ENCODE measurements at places on chromosomes 3 and 15. TPM values are rescaled to one million over a fixed set of nuclear protein-coding genes. Genes with fewer than 3 reads are reported as not detected.

The CAMK2N2 gene
- 5.6 TPM for total RNA-seq

The SOX2 gene
- 110 TPM for total RNA-seq

The CHRD gene
- total RNA-seq = 3.2 TPM

The XIRP1 gene
- not detected for total RNA-seq

DNA sequence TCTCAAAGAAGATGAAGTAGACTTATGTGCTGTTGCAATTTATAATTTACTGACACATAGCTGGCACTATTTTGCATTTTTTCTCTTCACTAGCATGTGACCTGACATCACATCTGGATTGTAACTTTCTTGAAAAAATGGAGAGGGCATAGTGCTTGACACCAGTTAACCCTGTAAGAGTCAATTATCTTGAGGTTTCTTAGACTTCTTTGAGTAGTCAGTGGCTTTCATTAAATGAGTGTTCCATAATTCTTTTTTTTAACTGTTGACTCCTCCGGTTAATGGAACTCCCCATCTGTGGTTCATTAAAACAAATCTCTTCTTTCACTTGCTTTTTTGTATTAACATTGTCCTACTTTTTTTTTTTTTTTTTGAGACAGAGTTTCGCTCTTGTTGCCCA lies 16.9 kb upstream of the PRKCI start:
- peaks cover 23% of the 10 kb centered on the region for H3K4me1 ChIP-seq
- peaks cover 2% of the 10 kb centered on the region for H3K36me3 ChIP-seq
- no peak overlapping the region for H3K4me3 ChIP-seq
- H3K27ac ChIP-seq = no peak overlapping the region
- DNase-seq = no peak

- H3K36me3 ChIP-seq = no peaks in the 10 kb centered on the region
- H3K4me3 ChIP-seq = no peak overlapping the region
- peaks cover 3% of the 10 kb centered on the region for H3K27me3 ChIP-seq
- H3K27ac ChIP-seq = no peak overlapping the region
- DNase-seq = no peak
Measured at GRCh38 chr3:127439621-127440020, 150.9 kb downstream of the TPRA1 start.

- H3K36me3 ChIP-seq = no peaks in the 10 kb centered on the region
- no peaks in the 10 kb centered on the region for H3K27me3 ChIP-seq
- no peak overlapping the region for H3K4me3 ChIP-seq
- DNase-seq = no peak
- H3K27ac ChIP-seq = no peak overlapping the region
Measured at GRCh38 chr15:85097250-85097649, 115.6 kb downstream of the PDE8A start.

DNA sequence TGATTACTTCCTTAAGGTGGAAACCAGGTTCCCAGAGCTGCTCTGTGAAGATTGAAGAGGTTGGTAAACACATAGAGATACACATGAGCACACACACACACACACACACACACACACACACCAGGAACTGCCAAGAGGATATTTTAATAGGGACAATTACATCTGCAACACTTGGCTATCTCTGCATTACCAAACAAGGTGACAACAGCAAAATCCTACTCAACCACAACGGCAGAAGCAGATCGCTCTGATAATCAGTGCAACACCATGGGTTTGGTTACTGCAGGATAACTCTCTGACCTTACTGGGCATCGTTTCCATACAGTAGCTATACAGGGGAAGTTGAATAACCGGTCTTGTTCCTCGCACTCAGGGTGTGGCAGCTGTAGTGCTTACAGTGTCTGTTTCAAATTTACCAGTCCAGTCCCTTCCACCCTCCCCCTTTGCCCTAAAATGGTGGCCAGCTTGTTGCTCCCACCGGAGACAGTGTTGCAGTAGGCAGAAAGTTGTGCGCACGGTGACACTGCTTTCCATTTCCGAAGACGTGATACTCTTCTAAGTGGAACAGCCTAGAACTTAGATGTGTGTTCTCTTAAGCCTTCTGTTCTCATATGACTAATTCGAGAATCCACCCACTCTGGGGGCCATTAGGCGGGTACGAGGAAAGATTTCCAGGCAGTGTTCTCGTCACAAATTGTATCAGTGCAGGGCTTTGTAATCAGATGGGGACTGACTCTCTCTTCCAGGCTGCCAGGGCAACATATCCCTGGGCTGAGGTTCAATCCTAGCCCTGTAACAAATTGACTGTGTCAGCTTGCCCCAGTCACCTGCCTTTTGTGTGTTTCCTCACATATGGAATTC lies 176.2 kb downstream of the P3H2 start:
- no peak for DNase-seq
- H3K27ac ChIP-seq = no peak overlapping the region
- H3K36me3 ChIP-seq = no peaks in the 10 kb centered on the region
- no peak overlapping the region for H3K4me3 ChIP-seq

DNA sequence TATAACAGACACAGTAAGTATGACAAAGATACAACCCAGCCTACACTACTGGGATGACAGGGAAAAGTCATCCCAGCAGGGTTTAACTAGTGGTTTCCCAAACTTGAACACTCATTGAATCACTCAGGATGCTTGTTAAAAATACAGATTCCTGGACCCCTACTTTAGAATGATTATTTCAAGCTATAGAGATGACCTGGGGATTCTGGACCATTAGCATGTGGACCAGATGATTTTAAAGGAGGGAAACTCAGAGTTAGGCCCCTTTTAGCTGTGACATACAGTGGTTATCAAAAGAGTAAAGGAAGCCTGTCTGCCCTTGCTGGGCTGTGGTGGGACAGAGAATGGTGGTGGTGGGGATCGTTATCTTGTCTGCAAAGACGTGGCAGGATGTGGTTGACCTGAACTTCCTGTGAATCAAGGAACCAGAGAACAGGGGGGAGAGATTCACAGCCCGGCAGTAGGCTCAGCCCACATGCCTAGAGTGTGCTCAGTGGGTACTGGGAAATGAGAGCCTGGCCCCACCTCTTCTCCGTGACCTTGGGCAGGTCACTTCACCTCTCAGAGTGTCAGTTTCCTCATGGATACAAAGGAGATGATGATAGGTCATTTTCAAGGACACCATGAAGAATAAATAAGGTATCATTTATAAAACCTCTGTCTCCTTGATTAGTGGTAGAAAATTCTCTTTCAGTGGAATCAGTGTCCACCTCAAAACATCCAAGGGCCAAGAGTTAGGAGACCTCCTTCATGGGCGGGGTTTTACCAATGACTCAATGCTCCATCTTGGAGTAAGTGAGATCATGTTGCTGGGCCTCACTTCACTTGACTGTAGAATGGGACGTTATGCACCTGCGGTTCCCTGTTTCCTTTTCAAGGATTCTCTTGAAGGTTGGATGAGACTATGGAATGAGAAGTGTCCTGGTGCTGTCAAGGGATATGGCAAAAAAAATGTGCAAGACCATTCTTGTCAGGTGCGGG lies 306.5 kb downstream of the RPLP1 start:
- no peak overlapping the region for H3K27ac ChIP-seq
- no peak for DNase-seq
- peaks cover 29% of the 10 kb centered on the region for H3K4me1 ChIP-seq
- H3K36me3 ChIP-seq = peaks cover 2% of the 10 kb centered on the region

GRCh38 chr3:127073941-127074820 lies 91.3 kb downstream of the PLXNA1 start:
- no peaks in the 10 kb centered on the region for H3K4me1 ChIP-seq
- peak overlapping the region; percentile 59 for H3K27ac ChIP-seq
- no peak for DNase-seq
- H3K27me3 ChIP-seq = no peaks in the 10 kb centered on the region
- H3K4me3 ChIP-seq = no peak overlapping the region

- DNase-seq = no peak
- no peaks in the 10 kb centered on the region for H3K27me3 ChIP-seq
- H3K4me1 ChIP-seq = peaks cover 42% of the 10 kb centered on the region
- H3K36me3 ChIP-seq = no peaks in the 10 kb centered on the region
- H3K4me3 ChIP-seq = no peak overlapping the region
Measured at GRCh38 chr3:23760871-23761373, 44.8 kb upstream of the UBE2E1 start.

DNA sequence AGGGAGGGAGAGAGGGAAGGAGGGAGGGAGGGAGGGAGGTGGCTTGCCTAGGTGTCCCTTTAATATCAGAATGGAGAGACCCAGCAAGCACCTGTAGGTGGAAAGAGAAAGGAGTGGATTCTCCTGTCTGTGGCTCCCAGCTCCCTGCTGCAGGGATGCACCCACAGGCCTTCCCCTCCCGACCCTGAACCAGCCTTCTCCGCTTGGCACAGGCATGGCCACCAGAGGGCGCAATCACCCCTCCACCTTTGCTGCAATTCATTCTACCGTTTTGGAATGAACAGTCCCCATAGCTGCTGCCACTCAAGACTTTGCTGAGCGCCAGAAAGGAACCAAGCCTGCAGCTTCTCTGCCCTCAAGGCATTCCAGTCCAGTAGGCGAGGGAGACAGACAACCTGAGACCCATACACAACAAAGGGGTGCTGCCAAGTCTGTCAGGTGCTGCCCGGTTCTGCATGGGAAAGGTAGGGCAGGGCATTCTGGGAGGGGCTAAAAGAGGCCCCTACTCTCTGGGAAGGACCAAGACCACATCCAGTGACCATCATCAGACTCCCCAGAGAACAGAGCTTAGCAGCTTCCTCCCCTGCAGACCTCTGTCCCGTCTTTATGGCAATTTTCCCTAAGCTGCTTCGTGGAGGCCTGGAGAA lies 4.9 kb downstream of the TLR9 start:
- H3K27ac ChIP-seq = no peak overlapping the region
- DNase-seq = peak; percentile 97
- H3K4me3 ChIP-seq = peak overlapping the region; percentile 2
- peaks cover 4% of the 10 kb centered on the region for H3K4me1 ChIP-seq

DNA sequence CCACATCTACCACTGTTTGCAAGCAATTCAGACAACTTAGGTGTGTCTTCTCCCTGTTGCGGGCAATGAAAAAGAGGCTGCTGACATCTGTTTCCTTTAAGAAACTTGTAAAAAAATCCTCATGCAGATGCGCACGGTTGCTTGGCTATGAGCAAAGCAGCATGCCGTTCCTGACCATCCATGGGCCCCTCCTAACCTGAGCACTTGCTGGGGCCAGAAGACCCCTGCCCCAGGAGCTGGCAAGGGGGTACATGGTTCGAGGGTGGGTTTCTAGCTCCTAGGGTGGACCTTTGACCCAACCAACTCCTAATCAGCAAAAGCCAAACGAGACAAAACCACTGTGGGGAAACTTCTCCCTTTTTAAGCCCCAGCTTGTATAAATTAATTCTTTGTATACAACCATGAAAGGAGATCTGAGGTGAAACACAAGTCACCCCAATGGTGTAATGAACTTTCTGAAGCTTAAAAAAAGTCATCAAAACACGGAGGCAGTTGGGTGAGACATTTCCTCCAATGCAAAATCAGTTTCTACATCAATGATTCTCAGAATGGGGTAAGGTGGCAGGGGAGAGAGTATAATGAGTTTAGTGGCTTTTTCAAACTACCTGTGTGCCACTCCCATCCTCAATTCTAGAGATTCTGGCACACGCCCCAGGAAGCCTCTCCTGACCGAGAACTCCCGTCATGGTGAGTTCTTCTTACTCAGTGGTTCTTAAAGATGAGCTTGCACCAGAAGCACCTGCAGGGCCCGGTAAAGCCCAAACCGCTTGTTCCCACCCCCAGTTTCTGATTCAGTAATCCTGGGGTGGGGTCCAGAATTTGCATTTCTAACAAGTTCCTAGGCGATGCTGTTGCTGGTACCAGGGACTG lies 44.1 kb downstream of the CPN2 start:
- no peak overlapping the region for H3K4me3 ChIP-seq
- peaks cover 35% of the 10 kb centered on the region for H3K4me1 ChIP-seq

DNA sequence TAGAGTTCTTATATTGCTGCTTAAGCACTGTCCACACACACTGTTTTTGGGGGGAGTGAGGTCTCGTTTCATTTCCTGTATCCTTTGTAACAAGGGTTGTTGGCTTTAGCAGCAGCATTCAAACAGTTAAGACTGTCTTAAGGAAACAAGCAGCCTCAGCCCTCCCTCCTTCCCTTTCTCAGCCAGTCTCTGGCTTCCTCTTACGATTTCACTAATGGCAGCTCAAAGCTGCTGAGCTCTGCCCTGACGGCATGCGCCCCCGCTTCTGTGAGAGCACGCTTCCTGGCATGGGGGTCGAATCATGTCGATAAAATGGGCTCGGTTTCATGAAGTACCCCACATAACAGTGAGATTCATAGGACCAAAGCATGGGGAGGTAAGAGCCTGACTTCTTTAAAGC lies 105.0 kb downstream of the KLHL25 start:
- no peaks in the 10 kb centered on the region for H3K36me3 ChIP-seq
- H3K27me3 ChIP-seq = no peaks in the 10 kb centered on the region
- peak; percentile 11 for DNase-seq
- H3K4me1 ChIP-seq = peaks cover 26% of the 10 kb centered on the region

DNA sequence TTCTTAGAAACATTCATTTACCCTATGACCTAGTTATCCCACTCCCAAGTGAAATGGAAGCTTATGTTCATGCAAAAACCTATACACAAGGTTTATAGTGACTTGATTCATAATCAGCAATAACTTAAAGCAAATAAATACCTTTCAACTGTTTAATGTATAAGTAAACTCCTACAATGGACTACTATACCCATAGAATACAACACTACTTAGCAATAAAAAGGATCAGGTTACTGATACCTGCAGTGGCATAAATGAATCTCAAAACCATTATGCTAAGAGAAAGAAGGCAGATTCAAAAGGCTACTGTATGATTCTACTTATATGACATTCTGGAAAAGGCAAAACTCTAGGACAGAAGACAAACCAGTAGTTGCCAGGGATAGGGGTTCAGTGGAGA lies 8.3 kb upstream of the POLR2M start:
- H3K27me3 ChIP-seq = peaks cover 42% of the 10 kb centered on the region
- H3K27ac ChIP-seq = no peak overlapping the region
- no peak for DNase-seq
- H3K4me1 ChIP-seq = no peaks in the 10 kb centered on the region

DNA sequence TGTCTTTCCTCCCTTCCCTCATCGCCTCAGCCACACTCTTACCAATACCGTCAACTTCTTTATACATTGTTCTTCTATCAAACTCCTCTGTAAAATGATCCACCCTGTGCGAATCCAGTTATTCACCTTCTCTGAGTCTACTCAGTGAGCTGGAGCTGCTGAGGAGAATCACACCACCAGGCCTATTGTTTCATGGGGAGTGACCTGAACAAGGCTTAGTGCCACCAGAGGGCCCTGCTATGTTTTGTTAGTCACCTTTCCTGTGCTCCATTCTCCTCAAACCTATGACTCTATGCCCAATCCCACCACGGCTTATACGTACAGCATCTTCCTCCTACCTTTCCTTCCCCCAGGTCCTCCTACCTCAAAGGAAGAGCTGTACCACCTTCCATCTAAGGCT lies 50.4 kb upstream of the MED12L start:
- no peaks in the 10 kb centered on the region for H3K27me3 ChIP-seq
- H3K36me3 ChIP-seq = no peaks in the 10 kb centered on the region
- no peak for DNase-seq

- DNase-seq = no peak
- no peak overlapping the region for H3K4me3 ChIP-seq
- no peaks in the 10 kb centered on the region for H3K27me3 ChIP-seq
Measured at GRCh38 chr3:14237457-14237856, 58.8 kb downstream of the LSM3 start.

- H3K36me3 ChIP-seq = peaks cover 20% of the 10 kb centered on the region
- peaks cover 35% of the 10 kb centered on the region for H3K4me1 ChIP-seq
- no peak overlapping the region for H3K27ac ChIP-seq
- H3K4me3 ChIP-seq = no peak overlapping the region
Measured at GRCh38 chr3:150610785-150611184, 7.7 kb downstream of the SELENOT start.

GRCh38 chr15:67062369-67062985 lies 2.9 kb upstream of the SMAD3 start:
- peaks cover 25% of the 10 kb centered on the region for H3K4me1 ChIP-seq
- no peaks in the 10 kb centered on the region for H3K36me3 ChIP-seq
- H3K27me3 ChIP-seq = peaks cover 22% of the 10 kb centered on the region
- no peak for DNase-seq
- no peak overlapping the region for H3K27ac ChIP-seq
- no peak overlapping the region for H3K4me3 ChIP-seq

All from neural crest cell (in vitro differentiated cells).